KBM-7 (cell line): ENCODE measurements at places on chromosomes 7 and 10.
A peak's percentile ranks its signal among the peaks of the same experiment; 100 is the strongest.

DNA sequence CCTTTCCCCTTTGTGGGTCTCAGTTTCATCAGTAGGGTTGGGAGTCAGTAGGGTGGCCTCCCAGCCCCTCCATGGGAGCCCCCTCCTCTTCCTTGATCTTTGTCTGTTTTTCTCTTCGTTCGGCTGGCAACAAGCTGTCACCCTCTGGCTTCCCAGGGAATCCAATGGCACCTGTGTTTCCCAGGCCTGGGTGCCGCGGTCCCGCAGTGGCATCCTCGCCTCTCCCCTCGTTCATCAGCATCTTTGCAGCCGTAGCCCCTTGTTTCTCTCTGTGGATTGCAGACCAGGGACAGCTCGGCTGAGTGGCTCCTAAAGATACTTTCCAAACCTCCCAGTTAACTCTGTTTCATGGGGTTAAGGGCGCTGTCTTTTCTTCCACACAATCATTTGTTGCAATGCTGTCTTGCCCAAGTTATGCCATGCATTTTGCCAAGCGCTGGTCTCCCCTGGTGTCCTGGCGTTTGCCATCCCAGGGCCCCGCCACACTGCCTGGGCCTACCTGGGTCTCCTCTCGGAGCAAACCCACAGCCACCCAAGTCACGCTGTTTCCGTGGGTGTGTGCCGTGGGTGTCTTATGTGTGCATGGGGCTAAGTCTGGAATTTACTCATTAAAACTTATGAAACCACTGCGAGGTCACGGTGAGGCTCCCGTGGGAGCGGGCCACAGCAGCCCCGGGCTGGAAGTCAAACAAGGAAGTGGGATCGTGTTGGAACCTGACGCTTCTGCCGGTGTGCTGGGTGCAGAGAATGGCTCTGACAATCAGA is 189.4 kb upstream of the SHH start:
- no peak for DNase-seq

DNA sequence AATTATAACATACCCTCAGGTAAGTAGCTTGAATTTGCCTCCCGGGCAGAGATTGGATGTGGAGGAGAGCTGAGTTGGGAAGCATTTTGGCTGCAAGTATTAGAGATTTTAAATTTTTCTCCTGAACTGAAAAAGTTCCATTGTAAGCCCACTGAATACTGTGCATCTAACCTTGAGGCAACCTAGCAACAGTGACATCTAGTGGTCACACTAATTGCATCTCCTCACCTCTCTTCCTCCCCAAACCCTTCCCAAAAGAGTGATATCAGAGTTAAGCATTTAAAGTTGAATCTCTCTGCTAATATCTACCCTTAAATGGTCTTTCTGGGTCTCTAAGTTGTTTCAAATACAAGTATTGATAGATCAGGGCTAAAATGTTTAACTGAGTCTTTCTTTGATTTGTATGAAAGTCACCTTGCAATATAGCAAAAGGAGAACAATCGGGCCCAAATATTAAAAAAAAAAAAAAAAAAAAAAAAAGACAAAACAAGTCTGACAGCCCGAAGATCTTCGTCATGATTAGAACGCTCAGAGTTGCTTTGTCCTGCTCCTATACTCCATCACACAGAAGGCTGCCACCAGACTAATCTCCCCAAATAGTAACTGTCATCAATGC is 40.4 kb upstream of the DLX5 start:
- DNase-seq, result peak; percentile 72

DNA sequence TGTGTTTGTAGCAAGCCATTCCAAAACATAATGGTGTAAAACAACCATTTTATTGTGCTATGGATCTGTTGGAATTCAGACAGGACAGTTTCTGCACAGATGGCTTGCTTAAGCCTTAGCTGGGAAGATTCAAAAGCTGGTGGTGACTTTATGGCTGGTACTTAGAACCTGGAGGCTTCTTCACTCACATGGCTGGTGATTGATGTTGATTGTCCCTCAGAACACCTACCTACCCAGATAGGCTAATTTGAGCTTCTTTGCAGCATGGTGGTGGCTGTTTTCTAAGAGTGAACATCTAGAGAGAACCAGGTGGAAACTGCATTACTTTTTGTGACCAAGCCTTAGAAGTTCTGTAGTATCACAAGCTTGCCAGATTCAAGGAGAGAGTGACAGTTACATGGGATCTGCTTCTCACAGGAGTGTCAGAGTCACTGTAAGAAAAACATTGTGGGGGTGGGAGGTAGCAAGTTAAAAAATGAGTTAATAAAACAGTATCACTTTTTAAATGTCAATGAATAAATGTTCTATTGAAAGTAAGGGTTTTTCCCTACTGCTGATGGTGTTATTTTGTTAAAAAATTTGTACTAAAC is 7.1 kb downstream of the R3HCC1L start:
- no peak for DNase-seq

GRCh38 chr7:31778296-31778695 is 91.3 kb downstream of the PPP1R17 start:
- no peak for DNase-seq

DNA sequence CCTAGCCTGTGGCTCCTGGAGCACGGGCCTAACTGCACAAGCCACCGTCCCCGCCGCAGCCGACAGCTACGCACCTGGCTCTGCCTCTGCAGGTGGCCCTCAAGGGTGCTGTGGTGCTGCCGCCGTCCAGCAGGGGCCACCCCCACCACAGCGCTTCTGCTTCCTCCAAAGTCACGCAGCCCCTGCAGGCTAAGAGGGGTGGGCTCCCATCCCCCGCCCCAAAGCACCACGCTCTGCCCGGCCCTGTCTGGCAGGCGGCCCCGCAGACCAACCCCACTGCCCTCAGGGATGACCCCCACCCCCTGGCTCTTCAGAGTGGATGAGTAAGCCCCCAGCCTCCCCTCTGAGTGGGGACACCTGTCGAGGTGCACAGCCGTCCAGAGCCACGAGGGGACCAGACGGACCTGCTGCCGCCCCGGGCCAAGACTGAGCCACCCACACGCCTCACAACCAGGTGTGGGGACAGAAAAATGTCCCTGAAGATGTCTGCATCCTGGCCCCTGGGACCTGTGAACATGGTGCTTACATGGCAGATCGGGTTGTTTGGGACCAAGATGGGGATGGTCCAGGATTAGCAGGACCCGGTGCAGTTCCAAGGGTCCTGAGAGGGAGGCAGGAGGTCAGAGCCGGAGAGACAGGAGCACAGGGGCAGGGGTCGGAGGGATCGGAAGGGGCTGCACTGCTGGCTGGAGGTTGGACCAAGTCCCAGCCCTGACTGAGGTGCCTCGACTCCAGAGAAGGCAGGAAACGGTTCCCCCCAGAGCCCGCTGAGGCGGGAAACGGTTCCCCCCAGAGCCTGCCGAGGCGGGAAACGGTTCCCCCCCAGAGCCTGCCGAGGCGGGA is 9.0 kb upstream of the ADAP1 start:
- no peak for DNase-seq

DNA sequence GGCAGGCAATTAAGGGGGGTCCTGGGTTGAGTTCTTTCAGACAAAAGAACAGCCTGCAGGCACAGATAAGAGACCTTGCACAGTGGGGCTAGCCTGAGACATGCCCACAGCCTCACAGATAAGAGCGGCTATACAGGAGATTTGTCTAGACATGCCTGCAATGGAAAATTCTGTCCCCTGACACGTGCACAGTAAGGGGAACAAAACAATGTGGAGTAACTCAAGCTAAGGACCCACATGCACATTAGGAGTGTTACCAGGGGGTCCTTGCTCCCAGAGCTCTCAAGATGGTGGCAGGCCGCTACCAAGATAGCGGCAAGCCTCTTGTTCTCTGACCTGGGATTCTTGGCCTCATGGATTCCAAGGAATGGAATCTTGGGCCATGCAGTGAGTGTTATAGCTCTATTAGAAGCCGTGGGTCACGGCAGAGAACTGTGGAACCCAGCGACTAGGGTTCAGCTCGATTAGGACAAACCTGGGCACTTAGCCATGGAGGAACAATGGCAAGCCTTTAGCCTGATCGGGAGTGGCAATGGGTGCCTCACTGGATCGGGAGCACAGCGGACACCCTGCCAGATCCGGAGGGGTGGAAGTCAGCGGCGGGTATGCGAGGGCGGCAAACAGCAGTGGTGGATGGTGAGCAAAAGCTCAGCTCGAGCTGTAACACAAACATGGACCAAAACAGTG is 196.9 kb downstream of the CCSER2 start:
- peak; percentile 86 for DNase-seq

DNA sequence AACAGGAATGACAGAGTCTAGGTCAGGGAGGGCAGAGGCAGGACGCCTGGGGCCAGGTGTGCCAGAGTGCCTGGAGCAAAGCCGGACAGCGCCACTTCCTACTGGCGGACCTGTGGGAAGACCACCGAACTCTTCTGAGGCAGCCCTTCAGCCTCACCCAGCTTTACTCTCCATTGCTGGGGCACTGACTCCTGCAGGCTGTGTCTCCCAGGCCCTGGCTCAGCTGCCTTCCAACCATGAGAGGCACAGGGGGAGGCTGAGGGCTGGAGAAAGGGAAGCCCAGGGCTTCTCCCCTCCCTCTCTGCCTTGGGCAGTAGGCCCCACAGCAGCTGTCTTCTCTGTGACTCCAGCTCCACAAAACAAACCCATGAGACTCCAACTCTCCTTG is 139.6 kb upstream of the UNC5B start:
- no peak for DNase-seq

- DNase-seq, result no peak
Observed at GRCh38 chr7:14288701-14289100, 299.2 kb upstream of the ETV1 start.

GRCh38 chr7:46450425-46450824 is 529.4 kb upstream of the IGFBP3 start:
- no peak for DNase-seq

GRCh38 chr10:26969145-26969926 is 108.6 kb upstream of the ABI1 start:
- no peak for DNase-seq

DNA sequence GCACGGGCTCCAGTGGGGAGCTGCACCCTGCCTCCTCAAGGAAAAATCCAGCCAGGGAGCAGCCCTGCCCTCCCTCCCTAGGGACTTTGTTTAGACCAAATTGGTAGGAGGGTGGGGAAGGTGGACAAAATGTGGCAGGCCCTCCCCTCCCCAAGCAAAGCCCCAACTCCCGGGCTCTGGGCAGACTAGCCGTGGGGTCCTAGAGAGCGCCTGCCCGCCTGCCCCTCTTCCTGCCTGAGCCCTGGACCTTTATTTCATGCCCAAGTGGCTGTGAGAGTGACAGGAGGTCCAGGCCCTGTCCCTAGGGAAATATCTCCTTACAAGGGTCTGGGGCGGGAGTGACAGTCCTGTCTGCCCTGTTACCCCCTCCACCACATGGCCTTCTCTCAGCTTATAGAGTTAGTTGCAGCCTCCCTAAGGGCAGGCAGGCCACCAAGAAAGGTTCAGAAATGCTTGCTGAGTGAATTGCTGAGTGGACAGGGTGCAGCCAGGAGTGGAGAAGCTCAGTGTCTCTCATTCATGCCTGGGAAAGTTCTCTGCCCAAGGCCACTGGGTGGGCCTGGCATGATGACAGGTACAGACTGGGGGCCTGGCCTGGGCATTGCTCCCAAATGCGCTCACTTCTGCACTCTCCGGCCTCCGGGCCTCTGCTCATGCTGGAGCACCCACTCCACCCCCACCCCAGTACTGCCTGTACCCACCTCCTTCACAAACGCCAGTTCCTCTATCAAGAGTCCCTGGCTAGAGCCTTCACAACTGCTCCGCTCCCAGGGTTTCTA is 25.2 kb downstream of the DNAJB12 start:
- no peak for DNase-seq

- DNase-seq, result no peak
Observed at GRCh38 chr7:158530800-158531609, 56.6 kb downstream of the PTPRN2 start.

DNA sequence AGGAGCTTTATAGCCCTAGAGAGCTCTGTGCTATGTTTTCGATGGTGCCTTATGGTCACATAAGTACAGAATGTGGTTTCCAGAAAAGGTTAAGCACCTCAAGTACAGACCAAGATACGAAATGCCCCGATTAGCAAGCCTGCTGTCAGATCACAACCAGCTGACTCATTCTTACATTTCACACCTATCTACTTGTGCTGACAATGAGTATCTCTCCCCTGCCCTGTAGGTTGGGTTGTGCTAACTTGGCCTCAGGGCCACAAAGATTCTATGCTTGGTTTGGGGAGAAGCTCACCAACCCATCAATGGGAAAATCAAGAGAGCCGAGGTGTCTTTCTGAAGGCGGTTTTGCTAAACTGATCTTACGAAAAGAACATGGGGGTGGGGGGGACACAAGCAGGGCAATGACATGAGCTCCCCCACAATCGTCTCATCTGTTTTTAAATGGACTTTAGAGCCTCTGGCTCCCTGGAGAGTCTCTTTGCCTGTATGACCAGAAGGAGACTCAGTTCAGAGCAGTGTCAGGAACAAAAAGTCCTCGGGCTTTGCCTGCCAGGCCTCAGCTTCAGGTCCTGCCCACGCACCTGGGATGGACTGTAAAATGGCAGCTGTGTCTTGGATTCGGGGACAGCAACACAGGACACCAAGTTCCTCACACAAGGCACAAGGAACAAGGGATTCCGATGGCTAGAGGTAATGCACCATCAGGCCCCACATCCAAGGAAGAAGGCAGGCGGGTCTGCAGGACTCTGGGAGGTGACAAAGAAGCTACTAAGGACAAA is 55.1 kb downstream of the FAM53B start:
- no peak for DNase-seq

GRCh38 chr10:117518246-117518645 is 24.3 kb upstream of the EMX2 start:
- no peak for DNase-seq

- DNase-seq, result no peak
Observed at GRCh38 chr7:66535414-66536329, 93.0 kb upstream of the KCTD7 start.

- DNase-seq, result no peak
Observed at GRCh38 chr10:59582058-59582457, 127.6 kb downstream of the SLC16A9 start.

DNA sequence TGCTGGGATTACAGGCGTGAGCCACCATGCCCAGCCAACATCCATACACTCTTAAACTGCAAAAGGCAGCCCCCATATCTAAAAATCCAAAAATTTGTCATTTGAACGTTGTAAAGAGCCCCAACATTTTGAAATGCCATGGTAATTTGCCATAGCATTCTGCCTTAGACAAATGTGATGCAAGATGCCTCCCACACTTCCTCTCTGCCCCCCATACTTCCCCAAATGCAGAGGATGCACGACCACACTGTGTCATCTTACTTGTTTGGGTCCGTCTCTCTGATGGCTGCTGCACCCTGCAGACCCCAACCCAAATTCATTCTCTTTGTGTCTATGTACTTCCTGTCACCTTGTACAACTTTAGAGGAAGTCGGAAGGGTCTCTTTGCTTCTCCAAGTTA is 1125.6 kb upstream of the AUTS2 start:
- DNase-seq, result no peak
